ENCODE measurements at places on chromosomes 1 and 21.
A peak's percentile ranks its signal among the peaks of the same experiment; 100 is the strongest.

DNA sequence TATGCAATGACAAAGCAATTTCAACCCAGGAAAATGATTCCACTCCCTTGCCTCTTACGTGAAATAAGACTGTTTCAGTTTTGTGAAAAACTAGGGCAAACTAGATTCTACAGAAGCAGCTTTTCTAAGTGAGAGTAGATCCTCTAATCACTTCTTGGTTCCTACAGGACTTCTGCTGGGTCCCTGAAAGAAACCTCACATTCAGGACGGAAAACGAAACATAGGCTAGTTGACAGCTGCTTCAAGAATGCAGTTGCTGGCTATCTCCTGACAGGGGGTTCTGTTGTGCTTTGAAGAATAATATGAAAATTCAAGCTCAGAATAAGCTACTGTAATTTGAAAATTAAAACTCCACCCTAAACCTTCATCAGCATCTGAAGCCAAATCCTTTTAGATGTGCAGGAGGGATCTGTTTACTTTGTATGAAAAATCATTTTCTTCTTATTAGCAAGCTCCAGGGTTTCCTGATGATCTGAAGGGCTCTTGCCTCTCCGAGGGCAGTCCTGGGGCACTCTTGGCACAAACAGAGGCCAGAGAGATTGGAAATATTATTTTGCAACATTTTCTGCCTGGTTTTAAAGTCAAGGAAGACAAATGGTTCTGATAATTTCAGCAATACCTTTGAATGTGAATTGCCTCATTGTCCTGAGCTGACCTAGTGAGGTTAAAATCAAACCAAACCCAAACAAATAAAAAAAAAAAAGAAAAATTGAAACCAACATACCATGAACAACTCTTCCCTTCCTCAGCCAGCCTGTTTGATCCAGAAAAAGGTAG lies 55.0 kb downstream of the NTMT2 start:
- DNase-seq: peak; percentile 60

DNA sequence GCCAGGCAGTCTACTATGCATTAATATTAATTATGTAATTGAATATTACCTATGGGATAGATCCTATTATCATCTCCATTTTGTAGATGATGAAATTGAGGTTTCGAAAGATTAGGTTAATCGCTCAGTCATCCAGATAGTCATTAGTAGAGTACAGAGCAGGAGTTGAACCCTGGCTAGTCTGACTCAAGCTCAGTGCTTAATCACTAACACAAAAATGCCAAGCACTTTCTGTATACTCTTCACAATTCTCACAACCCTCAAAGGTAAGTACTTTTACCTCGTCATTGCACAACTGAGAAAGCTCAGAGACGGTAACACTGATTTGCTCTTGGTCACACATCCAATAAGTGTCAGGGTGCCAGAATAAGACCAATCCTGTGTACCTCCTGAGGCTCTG lies 280.2 kb upstream of the PLXNA2 start:
- no peak for DNase-seq

DNA sequence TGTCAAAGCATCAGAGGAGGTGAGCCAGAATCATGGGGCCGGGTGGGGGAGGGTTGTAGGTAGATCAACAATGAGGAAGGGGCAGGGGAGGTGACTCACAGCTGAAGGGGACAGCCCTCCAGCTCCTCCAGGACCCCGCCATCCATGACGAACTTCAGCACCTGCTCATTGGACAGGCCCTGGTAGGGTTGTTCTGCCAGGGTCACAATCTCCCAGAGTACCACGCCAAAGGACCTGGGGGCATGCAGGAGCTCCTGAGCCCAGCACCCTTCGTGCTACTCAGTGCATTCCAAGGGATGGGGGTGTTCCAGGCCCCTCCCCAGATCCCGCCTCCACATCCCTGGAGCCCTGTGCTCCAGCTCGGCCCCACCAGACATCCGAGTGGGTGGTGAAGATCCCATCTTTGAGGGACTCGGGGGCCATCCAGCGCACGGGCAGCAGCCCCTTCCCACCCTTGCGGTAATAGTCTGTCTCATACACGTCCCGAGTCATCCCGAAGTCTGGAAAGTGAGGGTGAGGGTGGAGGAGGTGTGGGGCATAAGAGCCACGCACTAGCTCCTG lies 17.5 kb downstream of the INSRR start:
- no peak for DNase-seq

- DNase-seq: no peak
Observed at GRCh38 chr1:22350924-22351767, 100.5 kb upstream of the ZBTB40 start.

DNA sequence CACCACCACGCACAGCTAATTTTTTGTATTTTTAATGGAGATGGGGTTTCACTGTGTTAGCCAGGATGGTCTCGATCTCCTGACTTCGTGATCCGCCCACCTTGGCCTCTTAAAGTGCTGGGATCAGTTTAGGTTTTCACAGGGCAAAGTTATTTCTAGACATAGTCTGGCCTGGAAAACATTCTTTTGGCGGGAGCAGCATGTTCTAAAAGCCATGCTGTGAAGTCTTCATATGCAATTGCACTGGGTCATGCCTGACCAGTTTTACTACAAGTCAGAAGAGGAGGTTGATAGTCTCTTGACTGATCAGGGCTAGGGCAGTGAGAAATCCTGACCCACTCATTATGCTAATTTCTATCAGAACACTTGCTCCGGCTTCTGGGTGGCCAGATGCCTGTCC lies 131.6 kb upstream of the POU3F1 start:
- DNase-seq: no peak

- no peak for DNase-seq
Observed at GRCh38 chr1:99647490-99647889, 1.6 kb downstream of the PALMD start.

DNA sequence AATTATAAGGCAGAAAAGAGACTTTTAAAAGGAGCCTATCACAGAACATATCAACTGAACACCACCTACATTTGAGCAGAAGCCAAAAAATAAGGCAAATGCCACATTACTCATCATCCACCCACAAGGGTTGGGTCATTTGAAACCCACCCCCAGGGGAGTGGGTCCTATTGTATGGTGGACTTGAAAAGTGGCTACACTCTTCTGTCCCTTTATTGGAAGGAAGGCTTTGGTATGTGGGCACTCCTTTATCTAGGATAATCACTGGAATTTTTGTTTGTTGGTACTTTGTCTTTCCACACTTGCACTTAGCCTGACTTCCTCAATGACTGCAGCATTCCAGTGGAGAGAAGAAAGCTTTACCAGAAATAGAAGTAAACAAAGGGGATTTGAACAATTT lies 157.2 kb upstream of the COL11A1 start:
- DNase-seq: peak; percentile 71

GRCh38 chr1:23555270-23555985 lies 3.9 kb downstream of the ID3 start:
- peak; percentile 85 for DNase-seq

GRCh38 chr1:21289700-21290545 lies at the start of gene ECE1:
Gene ECE1 (minus strand): TSS chr1:21290463. CDS start chr1:21290414, 49 bp downstream.
- DNase-seq: no peak

- DNase-seq: peak; percentile 23
Observed at GRCh38 chr1:99445486-99445885, 181.2 kb downstream of the PLPPR4 start.

GRCh38 chr1:39409055-39409816 lies 82.2 kb upstream of the BMP8A start:
- peak; percentile 78 for DNase-seq

GRCh38 chr1:88612292-88612691 lies 71.8 kb upstream of the PKN2 start:
- no peak for DNase-seq

DNA sequence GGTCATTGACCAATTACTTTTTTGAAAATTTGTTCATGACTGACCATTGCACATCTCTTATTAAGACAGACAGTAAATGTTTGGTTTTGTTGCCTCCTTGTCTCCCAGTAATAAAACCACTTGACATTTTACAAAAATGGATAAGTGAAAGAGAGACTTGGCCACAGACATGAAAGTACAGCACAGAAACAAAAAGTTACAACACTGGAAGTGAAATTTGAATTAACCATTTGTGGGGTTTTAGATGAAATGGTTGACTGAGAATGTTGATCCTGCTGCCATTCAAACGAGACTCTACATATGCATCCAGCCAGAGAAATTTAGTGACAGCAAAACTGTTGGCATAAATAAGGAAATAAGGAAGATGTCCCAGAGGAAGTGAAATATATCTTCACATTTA lies 79.3 kb upstream of the B3GALT2 start:
- DNase-seq: no peak

DNA sequence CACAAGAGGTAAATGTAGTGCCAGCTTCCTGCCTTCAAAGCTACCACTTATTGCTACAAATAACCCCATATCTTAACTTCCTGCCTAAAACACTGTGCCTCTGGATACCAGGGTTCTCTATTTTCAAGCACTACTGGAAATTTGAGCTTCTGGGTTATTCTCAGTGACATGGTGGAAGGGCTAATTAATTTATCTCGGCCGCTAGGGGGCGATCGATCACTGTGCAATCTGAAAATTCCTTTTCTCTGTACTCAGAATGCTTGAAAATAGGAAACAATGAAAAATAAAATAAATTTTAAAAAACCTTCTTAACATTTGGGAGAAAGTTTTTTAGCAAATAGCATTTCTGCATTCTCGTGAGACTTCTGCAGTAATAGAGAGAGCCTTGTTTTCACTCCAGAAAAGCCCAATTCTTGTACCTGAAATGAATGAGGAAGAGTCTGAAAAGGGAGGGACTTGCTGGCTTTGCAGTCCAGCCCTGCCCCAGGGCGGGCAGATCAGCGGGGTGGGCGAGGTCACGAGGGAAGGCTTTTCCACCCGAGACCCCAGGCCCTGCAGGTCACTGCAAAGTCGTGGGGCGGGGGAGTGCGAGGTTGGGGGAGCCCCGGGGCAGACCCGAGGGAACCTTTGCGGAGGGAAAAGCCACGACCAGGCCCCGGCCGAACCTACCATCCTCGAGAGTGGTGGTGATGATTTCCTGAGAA lies 276.7 kb downstream of the PCP4 start:
- peak; percentile 49 for DNase-seq

GRCh38 chr1:182610606-182611194 lies 6.5 kb upstream of the RGS16 start:
- peak; percentile 61 for DNase-seq

DNA sequence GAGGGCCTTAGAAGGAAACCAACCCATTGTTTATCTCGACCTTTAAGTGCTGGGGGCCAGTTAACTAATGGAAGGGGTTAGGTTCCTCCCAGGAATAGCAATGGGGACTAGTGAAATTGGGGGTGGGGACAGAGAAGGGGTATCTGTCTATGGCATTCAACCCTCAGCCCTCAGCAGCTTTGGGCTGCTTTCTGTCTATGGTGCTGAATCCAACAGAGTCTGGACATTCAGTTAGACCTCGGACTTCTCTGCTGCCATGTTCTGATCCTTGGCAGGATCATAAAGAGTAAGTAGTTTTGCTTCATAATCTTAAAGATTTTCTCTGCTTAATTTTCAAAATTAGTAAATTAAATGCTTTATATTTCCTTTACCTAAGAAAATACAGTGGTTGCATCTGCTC lies 2.6 kb upstream of the EPHA10 start:
- no peak for DNase-seq

DNA sequence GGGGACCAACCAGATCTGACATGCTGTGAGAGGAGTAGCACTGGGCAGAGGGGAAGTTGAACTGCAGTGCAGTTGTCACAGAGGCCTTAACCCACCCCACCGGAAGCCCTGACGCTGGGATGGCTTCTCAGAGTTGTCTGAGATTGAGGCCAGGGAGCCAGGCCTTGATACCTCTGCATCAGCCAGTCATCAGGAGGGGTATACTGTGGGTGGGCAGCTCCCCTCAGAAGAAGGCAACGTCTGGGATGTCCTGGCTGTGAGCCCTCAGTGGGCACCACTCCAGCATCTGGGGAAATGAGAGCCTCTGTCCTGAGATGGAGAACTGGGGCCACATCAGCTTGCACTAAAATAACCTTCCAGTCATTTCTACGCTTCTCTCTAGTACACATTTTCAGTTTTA lies 47.9 kb upstream of the BCAR3 start:
- DNase-seq: no peak

DNA sequence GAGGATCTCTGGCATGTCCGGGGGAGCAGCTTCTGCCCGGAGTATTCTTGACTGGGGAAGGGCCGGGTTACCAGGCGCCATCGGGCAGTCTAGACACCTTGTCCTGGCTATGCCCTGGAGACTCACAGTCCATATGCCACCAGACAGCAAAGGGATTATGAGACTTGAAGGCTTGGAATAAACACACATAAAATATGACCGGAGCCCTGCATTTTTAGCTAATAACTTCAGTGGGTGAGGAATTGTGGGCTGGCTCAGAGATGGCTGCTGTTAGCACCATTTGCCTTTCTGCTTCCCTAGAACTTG lies 15.5 kb downstream of the NTPCR start:
- no peak for DNase-seq

DNA sequence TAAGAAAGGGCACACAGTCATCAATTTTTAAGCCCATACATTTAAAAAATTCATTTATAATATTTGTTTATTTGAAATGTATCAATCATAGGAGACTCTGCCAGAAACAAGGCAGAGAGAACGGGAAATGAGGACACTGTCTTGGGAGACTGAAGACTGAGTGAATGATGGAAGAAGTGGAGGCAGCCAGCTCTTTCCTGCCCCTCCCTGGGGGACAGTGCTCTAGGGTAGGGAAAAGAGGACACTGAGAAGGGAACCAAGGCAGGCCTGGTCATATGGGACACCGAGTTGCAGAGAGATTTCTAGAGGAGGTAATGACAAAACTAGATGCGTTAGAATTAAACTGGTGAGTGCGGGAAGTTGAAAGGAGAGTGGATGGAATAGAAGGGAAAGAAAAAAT lies 31.6 kb downstream of the EEIG2 start:
- no peak for DNase-seq

GRCh38 chr1:58456470-58456869 lies 90.1 kb downstream of the OMA1 start:
- DNase-seq: peak; percentile 92

DNA sequence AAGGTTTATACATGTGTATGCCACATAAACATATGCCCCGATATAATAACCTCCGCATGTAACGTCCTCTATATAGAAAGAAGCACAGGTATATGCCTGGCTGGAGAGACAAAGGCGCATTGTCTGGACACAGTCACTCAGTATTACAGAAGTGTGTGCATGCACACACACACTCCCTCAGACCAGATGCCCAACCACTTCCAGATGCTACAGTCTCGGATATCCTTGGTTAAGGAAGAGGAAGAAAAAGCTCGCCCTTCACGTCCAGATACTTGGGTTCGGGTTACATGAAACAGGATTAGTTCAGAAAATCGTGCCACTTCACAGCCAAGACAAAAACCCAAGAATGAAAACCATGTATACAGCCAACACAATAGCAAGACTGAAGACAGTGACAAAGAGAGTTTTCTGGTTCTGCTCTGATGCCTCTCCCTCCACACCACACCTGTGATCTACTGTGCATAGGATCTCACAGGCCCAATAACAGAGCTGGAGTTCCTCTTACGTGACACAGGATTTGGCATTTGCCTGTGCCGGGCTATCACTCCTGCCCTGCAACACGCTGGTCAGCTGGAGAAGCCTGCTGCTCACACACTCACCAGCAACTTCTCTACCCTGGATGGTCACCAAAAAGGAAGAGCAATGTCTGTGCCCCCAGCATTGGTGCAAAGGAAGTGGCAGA lies 75.0 kb downstream of the SSBP3 start:
- DNase-seq: peak; percentile 55

GRCh38 chr1:168615965-168616364 lies 39.6 kb downstream of the XCL1 start:
- DNase-seq: no peak

- DNase-seq: peak; percentile 34
Observed at GRCh38 chr21:26945916-26946675, 20.8 kb downstream of the ADAMTS5 start.

GRCh38 chr1:81032374-81032773 lies 768.4 kb upstream of the ADGRL2 start:
- DNase-seq: no peak

- DNase-seq: no peak
Observed at GRCh38 chr1:201565024-201565730, 26.2 kb downstream of the NAV1 start.
